ENCODE measurements at places on chromosomes 6 and 20.

GRCh38 chr20:18018100-18018499 lies 39.6 kb downstream of the OVOL2 start:
- H3K27ac ChIP-seq, result no peak overlapping the region
- no peaks in the 10 kb centered on the region for H3K4me1 ChIP-seq
- DNase-seq, result no peak

GRCh38 chr6:139756381-139756780 lies 381.9 kb upstream of the CITED2 start:
- H3K27ac ChIP-seq, result peak overlapping the region; percentile 93
- peaks cover 72% of the 10 kb centered on the region for H3K4me1 ChIP-seq
- H3K36me3 ChIP-seq, result no peaks in the 10 kb centered on the region
- H3K4me3 ChIP-seq, result no peak overlapping the region
- no peak for DNase-seq

GRCh38 chr6:834866-835265 lies 141.9 kb upstream of the EXOC2 start:
- no peak for DNase-seq
- H3K27me3 ChIP-seq, result no peaks in the 10 kb centered on the region
- peak overlapping the region; percentile 57 for H3K27ac ChIP-seq
- no peak overlapping the region for H3K4me3 ChIP-seq
- H3K4me1 ChIP-seq, result peaks cover 7% of the 10 kb centered on the region

- no peaks in the 10 kb centered on the region for H3K4me1 ChIP-seq
- H3K27ac ChIP-seq, result no peak overlapping the region
- no peak overlapping the region for H3K4me3 ChIP-seq
- no peak for DNase-seq
- H3K36me3 ChIP-seq, result no peaks in the 10 kb centered on the region
These were observed 31.6 kb upstream of the LY86 start for GRCh38 chr6:6556738-6557503.

GRCh38 chr20:58402305-58402704 lies 13.3 kb downstream of the VAPB start:
- no peak for DNase-seq
- H3K4me1 ChIP-seq, result peaks cover 80% of the 10 kb centered on the region
- H3K27ac ChIP-seq, result no peak overlapping the region
- H3K4me3 ChIP-seq, result no peak overlapping the region
- no peaks in the 10 kb centered on the region for H3K27me3 ChIP-seq

GRCh38 chr6:138246650-138247440 lies 28.6 kb upstream of the PBOV1 start:
- no peaks in the 10 kb centered on the region for H3K27me3 ChIP-seq
- DNase-seq, result no peak
- no peaks in the 10 kb centered on the region for H3K36me3 ChIP-seq
- no peaks in the 10 kb centered on the region for H3K4me1 ChIP-seq

- H3K27ac ChIP-seq, result no peak overlapping the region
- no peak overlapping the region for H3K4me3 ChIP-seq
- H3K27me3 ChIP-seq, result no peaks in the 10 kb centered on the region
- no peaks in the 10 kb centered on the region for H3K4me1 ChIP-seq
These were observed 212.8 kb upstream of the CST7 start for GRCh38 chr20:24736131-24736843.

DNA sequence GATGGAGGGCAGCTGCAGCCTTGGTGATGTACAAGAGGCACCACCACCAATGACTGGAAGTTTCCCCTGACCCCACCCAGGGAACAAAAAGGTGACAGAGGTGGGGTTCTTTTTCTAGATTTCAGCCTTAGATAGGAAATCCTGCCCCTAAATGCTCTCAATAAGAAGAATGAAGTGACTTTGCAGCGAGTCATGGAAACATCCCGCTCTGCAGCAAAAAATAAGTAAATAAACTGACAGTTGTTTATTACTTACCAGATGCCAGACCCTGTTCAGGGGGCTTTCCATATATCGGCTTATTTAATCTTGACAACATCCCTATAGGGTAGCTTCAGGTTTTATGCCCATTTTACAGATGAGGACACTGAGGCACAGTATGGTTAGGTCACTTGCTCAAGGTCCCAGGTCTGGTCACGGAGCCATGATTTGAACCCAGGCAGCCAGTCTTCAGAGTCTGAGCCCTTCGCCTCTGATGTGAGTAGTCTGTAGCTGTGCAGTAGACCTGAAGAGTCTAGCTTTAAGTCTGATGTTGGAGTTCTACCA lies 19.2 kb downstream of the C6orf89 start:
- no peak for DNase-seq
- H3K27ac ChIP-seq, result no peak overlapping the region
- no peak overlapping the region for H3K4me3 ChIP-seq
- peaks cover 14% of the 10 kb centered on the region for H3K4me1 ChIP-seq
- no peaks in the 10 kb centered on the region for H3K36me3 ChIP-seq

- no peak overlapping the region for H3K27ac ChIP-seq
- no peaks in the 10 kb centered on the region for H3K4me1 ChIP-seq
- H3K36me3 ChIP-seq, result no peaks in the 10 kb centered on the region
- no peaks in the 10 kb centered on the region for H3K27me3 ChIP-seq
- no peak for DNase-seq
- no peak overlapping the region for H3K4me3 ChIP-seq
These were observed 726.6 kb downstream of the RFPL4B start for GRCh38 chr6:113073611-113074191.

DNA sequence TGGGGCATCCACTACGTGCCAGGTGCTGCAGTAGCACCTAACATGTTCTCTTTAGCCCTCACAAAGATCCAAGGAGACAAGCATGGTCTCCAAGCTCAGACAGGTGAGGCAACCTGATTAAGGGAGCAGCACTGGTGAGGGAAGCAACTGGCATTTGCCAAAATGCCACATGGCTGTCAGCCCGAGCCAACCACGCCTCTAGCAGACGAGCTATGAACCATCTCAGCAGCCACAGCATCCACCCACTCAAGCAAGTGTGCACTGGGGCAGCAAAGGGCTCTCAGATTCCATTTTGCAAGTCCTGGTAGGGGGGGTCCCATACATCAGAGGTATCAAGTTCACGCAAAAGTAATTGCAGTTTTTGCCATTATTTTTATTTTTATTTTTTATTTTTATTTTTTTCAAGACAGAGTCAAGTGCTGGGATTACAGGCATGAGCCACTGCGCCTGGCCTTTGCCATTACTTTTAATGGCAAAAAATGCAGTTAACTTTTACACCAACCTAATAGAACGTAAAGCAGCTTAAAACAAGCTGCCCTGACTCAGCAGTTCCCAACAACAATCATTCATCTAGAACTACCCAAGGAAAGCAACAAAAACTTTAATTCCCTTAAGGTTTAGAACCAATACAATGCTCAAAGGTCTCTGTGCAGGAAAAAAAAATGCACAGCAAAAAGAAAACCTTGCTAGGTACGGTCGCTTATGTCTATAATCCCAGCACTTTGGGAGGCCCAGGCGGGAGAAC lies 36.3 kb upstream of the SPDEF start:
- H3K27ac ChIP-seq, result no peak overlapping the region
- DNase-seq, result no peak
- H3K4me1 ChIP-seq, result peaks cover 49% of the 10 kb centered on the region

DNA sequence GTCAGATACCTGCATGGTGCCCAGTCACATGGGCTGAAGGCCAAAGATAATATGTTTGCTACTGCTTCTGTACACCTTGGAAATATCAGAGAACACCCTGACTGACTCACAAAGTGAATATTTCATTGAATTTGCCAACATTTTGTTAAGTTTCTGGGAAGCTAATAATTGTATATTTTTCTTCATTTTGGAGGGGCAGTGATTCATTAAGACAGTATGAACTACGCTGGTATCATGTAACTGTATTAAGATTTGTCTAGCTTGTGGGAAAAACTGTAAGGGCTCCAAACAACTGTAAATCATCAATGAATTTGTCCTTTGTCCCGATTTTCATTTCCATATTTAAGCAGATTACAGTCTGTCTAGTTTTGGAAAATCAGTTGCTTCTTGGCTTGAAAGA lies 102.3 kb upstream of the CCN2 start:
- no peaks in the 10 kb centered on the region for H3K4me1 ChIP-seq
- H3K27ac ChIP-seq, result no peak overlapping the region
- no peak for DNase-seq
- no peaks in the 10 kb centered on the region for H3K36me3 ChIP-seq
- no peaks in the 10 kb centered on the region for H3K27me3 ChIP-seq

DNA sequence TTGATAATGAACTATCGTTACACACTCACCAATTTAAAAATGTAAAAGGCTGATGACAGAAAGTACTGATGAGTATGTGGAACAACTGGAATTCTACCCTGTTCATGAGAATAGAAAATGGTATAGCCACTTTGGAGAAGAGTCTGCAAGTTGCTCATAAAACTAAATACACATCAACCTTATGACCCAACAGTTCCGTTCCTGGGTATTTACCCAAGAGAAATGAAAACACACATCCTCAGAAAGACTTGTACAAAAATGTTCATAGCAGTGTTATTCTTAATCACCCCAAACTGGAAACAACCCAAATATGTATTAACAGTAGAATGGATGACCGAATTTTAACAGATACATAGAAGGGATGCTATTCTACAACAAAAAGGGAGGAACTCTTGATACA lies 145.7 kb upstream of the LRFN2 start:
- H3K27me3 ChIP-seq, result no peaks in the 10 kb centered on the region
- no peaks in the 10 kb centered on the region for H3K36me3 ChIP-seq
- no peaks in the 10 kb centered on the region for H3K4me1 ChIP-seq
- H3K4me3 ChIP-seq, result no peak overlapping the region

DNA sequence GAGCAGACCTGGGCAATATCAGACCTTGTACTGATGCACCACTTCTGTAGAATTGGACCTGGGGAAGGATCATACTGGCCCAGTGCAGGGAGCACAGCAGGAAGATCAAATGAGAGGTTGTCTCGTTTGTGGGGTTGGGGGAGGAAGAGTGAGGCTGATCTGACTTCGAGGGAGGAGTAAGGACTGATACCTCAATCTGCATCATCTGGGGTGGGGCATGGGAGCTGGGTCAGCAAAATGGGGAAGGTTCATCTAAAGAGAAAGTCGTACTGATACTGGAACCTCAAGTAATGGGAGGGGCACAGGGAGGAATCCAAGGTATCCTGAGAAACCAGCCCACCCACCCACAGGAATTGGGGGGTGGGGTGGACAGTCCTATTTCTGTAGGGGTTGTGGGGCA lies 3.7 kb downstream of the RNF39 start:
- H3K36me3 ChIP-seq, result no peaks in the 10 kb centered on the region
- DNase-seq, result no peak
- H3K4me1 ChIP-seq, result peaks cover 14% of the 10 kb centered on the region
- H3K4me3 ChIP-seq, result no peak overlapping the region
- peaks cover 58% of the 10 kb centered on the region for H3K27me3 ChIP-seq

DNA sequence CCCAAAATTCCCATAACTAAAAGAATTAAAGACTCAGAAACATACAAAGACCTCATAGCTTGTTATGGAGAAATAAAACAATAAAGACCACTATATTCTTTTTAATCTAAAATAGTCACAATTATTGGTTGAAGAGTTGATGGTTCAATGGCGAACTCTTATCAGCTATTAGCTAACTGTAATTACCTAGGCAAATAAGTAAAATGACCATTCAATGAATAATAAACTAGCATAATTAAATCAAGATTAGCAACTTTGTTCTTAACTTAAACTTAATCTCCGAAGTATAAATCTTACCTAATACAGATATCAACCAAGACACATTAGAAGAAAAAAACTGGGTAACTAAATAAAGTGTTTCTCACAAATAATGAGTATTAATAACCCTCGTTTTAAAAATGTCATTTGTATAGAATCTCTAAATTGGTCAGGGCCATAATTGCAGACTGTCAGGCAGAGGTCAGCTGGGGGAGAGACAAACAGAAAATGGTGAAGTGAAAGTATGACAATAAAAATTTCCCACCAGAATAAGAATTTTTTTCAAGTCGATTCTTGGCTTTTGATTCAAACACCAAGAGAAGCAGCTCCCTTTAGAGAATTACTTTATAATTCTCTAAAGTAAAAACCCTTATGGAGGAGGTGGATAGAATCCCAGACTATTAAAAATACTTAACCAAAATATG lies 1.7 kb downstream of the FKBP5 start:
- peaks cover 49% of the 10 kb centered on the region for H3K4me1 ChIP-seq
- peak overlapping the region; percentile 97 for H3K27ac ChIP-seq
- H3K27me3 ChIP-seq, result no peaks in the 10 kb centered on the region

DNA sequence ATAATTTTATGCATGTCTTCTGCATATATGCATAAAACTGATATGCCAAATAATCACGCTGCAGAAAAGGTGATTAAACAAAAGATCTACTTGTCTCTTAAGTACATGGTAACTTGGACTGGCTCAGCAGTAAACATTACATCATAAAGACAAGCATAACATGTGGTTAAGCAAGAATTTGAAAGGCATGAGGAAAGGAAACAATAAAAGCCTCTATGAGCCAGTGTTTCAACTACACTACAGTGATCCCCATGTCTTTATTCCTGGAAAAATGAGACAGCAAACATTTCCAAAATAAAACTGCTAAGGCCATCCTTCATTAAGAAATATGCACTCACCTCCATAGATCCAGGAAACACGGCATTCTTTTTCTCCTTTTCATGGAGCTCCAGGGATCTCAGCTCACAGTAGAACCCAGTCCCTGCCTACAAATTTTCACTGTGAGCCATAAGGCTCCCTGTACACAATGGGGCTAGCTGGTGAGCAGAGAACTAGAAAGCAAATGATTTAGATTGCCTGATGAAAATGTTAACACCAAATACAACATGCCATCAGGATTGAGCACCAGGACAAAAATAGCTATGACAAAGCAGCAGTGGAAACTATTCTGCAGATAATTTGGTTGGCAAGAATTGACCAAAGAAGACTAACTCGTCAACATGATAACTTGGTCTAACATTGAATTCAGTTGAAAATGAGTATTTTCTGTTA lies 156.1 kb downstream of the COL21A1 start:
- no peaks in the 10 kb centered on the region for H3K36me3 ChIP-seq
- peak overlapping the region; percentile 55 for H3K27ac ChIP-seq
- DNase-seq, result no peak
- H3K4me3 ChIP-seq, result no peak overlapping the region

- no peaks in the 10 kb centered on the region for H3K4me1 ChIP-seq
- no peak overlapping the region for H3K27ac ChIP-seq
- DNase-seq, result no peak
- no peak overlapping the region for H3K4me3 ChIP-seq
These were observed 593.4 kb upstream of the CDH4 start for GRCh38 chr20:60658681-60659080.

- no peak for DNase-seq
- no peak overlapping the region for H3K4me3 ChIP-seq
- H3K27me3 ChIP-seq, result no peaks in the 10 kb centered on the region
These were observed 2.9 kb upstream of the RAB22A start for GRCh38 chr20:58306421-58307261.

DNA sequence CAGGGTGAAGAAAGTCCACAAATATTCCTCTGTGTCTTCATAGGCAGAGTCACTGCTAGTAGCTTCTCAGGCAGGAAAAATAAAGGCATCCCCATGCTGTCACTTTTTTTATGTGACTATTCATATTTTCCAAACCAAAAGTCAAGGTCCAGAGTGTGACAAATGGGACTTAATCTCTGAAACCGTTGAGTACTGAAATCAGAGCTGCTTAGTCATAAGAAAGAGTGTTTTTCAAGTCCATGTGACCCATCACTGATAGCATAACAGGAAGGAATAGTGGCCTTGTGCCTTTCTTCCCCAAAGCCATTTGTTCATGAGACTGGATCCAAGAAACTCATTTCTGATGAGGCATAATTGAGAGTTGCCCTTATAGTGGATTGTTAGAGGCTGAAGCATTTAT lies 210.3 kb upstream of the TSHZ2 start:
- H3K27me3 ChIP-seq, result no peaks in the 10 kb centered on the region
- H3K36me3 ChIP-seq, result no peaks in the 10 kb centered on the region
- H3K4me3 ChIP-seq, result no peak overlapping the region

All from gastrocnemius medialis (tissue), 4 donors.